ENCODE measurements at places on chromosomes 4 and X. TPM values are rescaled to one million over a fixed set of nuclear protein-coding genes. Genes with fewer than 3 reads are reported as not detected.

DNA sequence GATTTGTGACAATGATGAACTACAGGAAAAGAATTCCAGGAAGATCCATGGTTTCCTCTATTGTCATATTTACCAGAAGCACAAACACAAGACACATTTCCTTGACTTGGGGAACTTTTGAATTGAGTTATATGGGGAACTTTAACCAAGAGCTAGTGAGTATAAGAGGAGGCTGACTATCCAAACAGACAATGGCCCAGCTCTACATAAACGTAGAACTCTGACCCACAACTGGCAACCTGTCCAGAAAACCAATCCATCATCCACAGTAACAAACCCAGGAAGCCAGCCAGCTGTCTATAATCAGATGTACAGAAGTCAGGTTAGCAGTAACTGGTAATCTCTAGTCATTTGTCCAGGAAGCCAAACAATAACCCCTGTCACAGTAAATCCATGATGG is 167.0 kb upstream of the CPEB2 start:
- no peak for DNase-seq

- peak; percentile 44 for DNase-seq
Measured at GRCh38 chr4:140152751-140153418, 1.1 kb downstream of the MAML3 start.

- DNase-seq = peak; percentile 56
Measured at GRCh38 chr4:39348371-39349315, 17.5 kb downstream of the RFC1 start.

GRCh38 chr4:3365871-3366842 is 73.3 kb downstream of the RGS12 start:
- no peak for DNase-seq

DNA sequence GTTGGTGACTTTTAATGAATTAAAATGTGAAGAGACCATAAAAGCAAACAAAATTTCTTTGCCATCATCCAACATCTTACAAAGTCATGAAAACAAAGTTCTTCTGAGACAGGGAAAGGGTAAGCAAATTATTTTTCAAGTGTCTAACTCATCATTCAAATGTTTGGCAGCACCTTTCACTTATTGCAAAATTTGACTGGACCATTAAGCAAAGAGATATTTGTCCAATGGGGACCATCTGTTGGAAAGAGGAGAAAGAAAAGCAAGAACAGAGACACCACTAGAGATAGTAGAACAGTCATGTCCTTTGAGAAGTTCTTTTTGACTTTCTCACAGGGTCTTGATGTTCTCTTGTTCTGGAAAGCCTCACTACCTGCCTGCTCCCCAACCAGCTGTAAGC is 330.1 kb downstream of the PAPSS1 start:
- DNase-seq = no peak

GRCh38 chr4:126719852-126720251 is 912.9 kb upstream of the INTU start:
- no peak for DNase-seq

The FABP2 gene
- total RNA-seq = not detected

The LRIT3 gene
- total RNA-seq = not detected

The CSAG2 gene
- not detected for total RNA-seq

DNA sequence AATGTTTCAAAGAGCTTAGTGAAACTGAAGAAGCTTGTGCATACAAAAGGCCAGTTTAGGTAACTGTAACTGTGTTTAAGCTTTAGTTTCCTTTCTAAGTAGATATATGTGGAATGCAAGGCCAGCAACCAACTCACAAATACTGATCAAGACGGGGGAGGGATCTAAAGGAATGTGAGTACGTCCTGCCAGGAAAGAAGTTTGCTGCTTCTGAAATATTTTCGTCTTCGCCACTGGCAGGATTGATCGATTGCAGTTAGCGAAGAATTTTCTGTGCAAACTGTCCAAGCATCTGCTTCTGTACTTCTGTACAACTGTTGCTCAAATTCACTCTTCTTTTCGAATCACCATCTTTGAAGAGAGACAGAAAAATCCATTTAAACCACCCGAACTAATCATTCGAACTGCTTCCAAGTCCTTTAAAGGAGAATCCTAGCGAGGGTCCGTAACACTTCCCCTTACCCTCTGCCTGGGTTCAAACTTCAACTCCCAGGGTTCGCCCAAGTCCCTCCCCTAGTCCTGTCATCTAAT is 373 bp upstream of the INTS6L start:
- peak; percentile 60 for DNase-seq

GRCh38 chr4:184016759-184017668 is 111.9 kb downstream of the STOX2 start:
- DNase-seq = peak; percentile 84

The ETDB gene
- not detected for total RNA-seq

DNA sequence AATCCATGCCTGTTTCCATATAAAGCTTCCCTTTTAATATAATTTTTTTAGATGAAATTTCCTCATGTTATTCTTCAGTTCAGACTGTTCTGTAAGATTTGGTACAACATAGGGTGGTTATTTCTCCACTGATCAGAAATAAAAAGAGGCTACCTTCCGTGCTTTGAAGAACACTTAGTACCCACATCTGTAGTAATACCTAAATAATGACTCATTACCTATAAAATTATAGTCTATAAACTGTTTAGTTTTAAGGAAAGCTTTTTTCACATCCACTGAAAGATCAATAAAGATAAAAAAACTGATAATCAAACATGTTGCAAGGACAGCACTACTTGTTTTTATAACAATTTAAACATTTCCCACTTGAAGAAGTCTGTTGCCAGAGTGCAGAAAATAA is 23.9 kb downstream of the TRPC3 start:
- no peak for DNase-seq

The LDOC1 gene
- 7.2 TPM for total RNA-seq

DNA sequence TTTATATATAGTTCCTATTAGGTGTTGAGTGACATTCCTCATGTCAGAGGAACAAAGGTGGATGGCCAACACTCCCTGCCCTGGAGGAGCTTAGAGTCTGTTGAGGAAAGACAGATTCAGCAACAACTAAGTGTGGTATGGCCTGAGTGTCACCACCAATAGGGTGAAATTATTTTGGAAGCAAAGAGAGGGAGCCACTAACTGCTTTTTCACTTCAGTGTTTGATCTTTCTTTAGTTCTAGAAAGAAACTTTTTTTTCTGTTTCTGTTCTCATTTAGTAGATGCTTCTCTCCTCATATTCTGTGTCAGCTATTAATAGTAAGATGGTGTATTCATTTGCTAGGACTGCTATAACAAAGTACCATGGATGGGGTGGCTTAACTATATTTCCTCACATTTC is 81.5 kb downstream of the ARX start:
- no peak for DNase-seq

The PABPC1L2A gene
- total RNA-seq = not detected

DNA sequence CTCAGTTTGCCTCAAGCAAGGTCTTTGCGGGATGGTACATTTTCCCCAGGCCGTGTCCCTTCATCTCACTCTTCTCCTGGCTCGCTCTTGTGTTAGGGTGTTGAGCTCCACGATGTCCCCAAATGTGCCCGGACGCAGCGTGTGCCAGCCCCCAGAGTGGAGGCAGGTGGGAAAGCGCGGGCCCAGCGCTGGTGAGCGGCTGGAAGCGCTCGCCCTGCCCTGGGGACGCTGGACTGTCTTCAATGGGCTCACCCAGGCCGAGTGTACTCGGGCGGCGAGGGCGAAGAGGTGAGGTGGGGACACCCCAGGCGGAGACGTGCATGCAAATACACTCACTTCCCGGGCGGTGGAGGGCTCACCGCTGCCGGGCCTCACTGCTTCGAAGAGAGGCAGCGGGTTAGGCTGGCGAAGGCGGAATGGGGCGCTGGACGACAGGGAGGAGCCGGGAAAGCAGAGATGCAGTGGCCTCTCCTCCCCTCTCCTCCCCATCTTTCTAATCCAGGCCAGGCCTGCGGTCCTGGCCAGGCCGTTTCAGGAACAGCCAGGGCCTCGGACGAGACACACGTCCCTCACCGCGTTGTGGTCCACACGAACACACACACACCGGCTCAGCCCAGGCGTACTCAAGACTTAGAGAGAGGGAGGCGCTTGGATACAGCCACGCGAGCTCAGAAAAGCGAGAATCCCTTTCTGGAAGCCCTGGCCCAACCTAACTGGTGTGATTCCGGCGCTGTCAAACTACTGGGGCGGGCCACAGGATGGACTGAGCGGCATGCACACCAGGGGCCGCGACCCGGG is 2.2 kb downstream of the NKX6-1 start:
- DNase-seq = peak; percentile 2

- DNase-seq = no peak
Measured at GRCh38 chrX:13051529-13052172, 7.2 kb upstream of the FAM9C start.

GRCh38 chr4:113272523-113272922 is 223.1 kb downstream of the ANK2 start:
- DNase-seq = no peak

DNA sequence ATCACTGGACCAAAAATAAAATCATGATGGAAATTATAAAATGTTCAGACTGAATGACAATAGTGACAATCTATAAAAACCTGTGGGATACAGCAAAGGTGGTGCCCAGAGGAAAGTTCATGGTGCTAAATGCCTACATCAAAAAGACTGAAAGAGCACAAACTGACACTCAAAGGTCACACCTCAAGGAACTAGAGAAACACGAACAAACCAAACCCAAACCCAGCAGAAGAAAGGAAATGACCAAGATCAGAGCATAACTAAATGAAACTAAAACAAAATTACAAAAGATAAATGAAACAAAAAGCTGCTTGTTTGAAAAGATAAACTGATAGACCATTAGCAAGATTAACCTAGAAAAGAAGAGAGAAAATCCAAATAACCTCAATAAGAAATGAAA is 78.7 kb downstream of the ANAPC10 start:
- no peak for DNase-seq

The ADH1A gene
- total RNA-seq = not detected

- DNase-seq = no peak
Measured at GRCh38 chrX:119688911-119689321, 4.1 kb downstream of the SEPTIN6 start.

DNA sequence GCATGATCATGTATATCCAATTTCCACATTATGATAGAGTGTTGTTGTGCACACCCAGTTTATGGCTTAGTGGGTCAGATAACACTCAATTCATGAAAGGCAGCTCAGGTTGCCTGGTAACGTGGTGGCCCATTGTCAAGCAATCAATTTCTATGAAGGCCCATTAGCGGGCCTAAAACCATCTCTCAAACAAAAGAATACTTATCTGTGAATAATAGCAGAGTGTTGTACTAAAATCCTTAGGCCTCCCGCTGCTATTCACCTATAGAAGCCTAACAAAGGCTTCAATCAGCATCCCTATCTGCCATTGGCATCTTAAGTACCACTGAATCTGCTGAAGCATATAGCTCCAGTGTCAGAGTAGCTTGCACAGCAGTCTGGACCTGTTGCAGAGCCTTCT is 849.6 kb upstream of the POU3F4 start:
- no peak for DNase-seq

DNA sequence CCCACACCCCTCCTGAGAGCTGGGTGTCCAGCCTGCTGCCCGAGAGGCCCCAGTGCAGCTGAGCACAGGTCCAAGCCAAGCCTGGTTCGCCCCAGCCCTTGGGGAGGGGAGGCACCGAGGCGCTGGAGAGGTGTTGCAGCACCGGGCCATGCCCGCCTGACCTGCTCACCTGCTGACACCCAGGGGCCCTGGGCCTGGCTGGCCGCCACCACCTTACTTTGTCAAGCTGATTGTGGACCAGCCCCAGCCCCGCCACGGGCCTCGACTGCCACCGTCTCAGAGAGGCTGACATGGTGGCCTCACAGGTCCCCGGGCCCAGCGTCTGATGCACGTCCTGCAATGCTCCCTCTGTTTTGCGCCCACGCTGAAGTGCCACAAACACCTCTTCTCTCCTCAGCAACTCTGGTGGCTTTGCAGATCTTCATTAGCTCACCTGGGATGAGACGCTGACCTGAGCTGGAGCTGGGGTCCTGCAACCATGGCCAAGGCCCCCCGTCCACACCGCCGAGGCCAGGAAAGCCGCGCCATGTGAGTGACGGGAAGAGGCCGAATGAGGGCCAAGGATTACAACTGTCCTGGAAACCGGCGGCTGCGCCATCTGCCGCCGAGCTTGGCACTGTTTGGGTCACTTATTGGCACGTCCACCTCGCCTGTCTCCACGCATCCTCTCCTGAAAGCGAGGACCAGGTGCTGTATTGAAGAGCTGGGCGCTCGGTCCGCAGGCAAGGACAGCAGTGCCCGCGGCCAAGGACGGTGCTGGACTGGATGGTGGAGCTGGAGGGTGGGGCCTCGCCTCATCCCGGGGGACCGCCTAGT is 7.6 kb downstream of the CPLX1 start:
- no peak for DNase-seq

The TRIM75 gene
- not detected for total RNA-seq

GRCh38 chrX:110135618-110136017 is 132.7 kb downstream of the TMEM164 start:
- peak; percentile 5 for DNase-seq

DNA sequence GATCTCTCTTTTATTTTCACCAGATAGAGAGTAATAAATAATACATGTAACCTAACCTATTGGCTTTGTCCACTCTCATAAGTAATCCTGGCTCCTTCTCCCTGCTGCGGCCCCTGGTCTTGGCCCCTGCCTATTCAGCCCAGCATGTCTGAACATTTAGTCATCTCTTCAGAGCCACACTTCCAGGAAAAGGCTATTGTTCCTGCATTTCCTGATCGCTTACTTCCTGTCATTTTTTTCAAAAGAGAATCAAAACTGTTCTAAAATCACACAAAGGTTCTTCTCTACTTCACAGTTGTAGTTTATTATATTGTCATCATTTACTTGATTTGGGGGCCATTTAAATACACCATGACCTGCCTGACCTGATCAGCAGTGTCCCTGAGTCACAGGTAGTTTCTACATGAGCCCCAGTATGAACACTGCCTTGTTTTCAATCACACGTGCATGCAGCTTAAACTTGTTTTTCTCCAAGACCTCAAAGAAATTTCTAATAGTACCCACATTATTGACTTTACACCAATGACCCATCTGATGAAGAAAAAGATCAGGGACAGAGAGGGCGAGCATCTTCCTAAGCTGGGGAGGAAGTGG is 47.4 kb upstream of the KDR start:
- DNase-seq = no peak

The CFAP47 gene
- total RNA-seq = not detected

- DNase-seq = peak; percentile 28
Measured at GRCh38 chr4:161767116-161767515, 396.7 kb downstream of the FSTL5 start.

GRCh38 chr4:125123570-125124109 is 191.1 kb upstream of the FAT4 start:
- peak; percentile 37 for DNase-seq

GRCh38 chr4:112279025-112279881 is 6.5 kb downstream of the TIFA start:
- DNase-seq = peak; percentile 34

The BTC gene
- not detected for total RNA-seq

The SLBP gene
- total RNA-seq = 66.1 TPM

GRCh38 chr4:168474660-168475320 is 5.5 kb downstream of the DDX60L start:
- no peak for DNase-seq

The NPY2R gene
- total RNA-seq = not detected

DNA sequence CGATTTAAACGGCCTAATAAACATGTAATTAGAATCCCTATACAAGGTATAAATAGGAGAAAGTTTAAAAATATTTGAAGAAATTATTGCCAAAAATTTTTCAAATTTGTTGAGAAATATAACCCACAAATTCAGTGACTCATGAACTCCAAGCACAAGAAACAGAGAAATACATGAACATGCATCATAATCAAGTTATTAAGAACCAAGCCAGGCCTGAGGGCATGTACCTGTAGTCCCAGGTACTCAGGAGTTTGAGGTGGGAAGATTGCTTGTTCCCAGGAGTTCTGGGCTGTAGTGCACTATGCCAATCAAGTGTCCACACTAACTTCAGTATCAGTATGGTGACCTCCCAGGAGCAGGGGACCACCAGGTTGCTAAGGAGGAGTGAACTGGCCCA is 341.9 kb downstream of the CAMK2D start:
- no peak for DNase-seq

GRCh38 chr4:169114341-169114974 is 104.4 kb upstream of the CBR4 start:
- no peak for DNase-seq
